ENCODE measurements at places on chromosomes 7 and 10. TPM values are rescaled to one million over a fixed set of nuclear protein-coding genes. Genes with fewer than 3 reads are reported as not detected.

GRCh38 chr10:78614267-78614666 is 454.5 kb upstream of the ZMIZ1 start:
- DNase-seq, result no peak

The PRPS1L1 gene
- not detected for total RNA-seq

DNA sequence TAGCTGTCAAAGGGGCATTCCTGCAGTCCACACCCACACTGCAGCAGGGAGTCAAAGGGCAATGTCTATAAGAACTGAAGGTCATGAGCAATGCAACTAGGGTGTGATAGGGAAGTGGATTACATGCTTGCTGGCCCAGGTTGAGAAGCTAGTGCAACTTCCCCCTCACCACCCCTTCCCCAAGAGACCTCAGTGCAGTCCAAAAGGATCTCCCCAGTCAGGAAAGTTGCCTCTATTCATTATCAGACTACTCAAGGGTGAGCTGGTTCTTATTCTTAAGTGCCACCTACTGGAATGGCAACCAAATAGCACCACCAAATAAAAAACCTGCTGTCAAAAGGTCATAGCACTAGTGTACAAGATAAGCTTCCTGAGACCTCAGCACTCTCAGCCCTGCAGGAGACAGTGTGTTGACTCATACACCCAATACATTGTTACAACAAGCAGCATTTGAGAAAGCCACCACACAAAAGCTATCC is 28.2 kb downstream of the MTERF1 start:
- no peak for DNase-seq

The PSD gene
- total RNA-seq, result 7.0 TPM

The TMEM130 gene
- 0.10 TPM for total RNA-seq

The ASIC3 gene
- total RNA-seq, result 2.2 TPM

The MMD2 gene
- not detected for total RNA-seq

DNA sequence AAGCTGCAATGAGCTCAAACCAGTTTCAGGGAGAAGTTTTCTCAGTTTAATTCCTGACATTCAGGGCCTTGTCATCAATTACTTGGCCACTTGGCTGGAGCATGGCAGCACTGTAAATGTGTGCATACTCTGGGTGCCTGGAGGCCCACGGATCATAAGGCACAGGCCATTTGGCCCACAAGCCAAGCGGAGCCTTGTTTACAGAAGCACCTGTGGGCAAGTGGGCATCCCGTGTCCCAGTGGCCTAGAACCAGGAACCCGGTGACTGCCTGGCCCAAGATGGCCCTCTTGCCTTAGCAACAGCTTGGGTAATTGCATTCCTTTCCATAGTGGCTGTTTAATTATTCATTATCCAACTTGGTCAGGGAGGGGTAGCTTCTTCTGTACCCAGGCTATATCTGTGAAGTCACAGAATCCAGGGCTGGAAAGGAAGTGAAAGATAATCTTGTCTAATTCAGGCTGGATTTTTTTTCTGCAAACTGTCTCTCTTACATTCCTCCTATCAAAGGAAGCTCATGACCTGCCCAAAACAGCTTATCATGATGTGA is 426.4 kb upstream of the ZMIZ1 start:
- DNase-seq, result no peak

DNA sequence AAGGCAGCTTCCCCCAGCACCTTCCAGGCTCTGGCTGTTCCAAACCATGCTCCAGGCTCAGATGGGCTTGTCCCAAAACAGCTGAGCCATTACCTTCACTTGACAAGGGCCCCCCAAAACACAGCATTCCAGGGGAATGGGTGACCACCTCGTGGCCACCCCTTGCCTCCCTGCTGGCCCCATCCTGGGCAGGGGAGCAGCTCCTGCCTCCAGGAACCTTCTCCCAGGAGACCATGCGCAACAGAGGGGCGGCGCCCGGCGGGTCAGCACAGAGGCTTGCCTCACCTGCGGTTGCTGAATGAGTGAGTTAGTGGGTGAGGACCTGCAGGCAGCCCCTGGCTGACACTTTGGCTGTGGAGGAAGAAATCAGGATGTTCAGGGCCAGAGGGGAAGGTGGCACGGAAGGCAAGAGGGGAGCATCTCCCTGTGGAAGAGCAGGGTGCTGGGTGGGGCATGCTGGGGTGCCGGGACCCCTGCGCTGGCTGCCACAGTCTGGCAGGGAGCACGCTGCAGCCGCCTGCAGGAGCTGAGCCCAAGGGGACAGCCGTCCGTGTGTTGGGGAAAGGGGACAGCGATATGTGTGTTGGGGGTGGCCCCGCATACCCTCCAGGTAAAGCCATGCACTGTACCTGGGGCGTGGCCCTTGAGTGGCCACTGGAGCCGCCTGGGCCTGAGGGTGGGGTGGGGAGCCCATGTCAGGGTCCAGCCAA is 54.7 kb downstream of the PWWP2B start:
- no peak for DNase-seq

- no peak for DNase-seq
These were observed 3.1 kb upstream of the ARID5B start for GRCh38 chr10:61898435-61898778.

- no peak for DNase-seq
These were observed 50.1 kb upstream of the INPP5A start for GRCh38 chr10:132487241-132488135.

DNA sequence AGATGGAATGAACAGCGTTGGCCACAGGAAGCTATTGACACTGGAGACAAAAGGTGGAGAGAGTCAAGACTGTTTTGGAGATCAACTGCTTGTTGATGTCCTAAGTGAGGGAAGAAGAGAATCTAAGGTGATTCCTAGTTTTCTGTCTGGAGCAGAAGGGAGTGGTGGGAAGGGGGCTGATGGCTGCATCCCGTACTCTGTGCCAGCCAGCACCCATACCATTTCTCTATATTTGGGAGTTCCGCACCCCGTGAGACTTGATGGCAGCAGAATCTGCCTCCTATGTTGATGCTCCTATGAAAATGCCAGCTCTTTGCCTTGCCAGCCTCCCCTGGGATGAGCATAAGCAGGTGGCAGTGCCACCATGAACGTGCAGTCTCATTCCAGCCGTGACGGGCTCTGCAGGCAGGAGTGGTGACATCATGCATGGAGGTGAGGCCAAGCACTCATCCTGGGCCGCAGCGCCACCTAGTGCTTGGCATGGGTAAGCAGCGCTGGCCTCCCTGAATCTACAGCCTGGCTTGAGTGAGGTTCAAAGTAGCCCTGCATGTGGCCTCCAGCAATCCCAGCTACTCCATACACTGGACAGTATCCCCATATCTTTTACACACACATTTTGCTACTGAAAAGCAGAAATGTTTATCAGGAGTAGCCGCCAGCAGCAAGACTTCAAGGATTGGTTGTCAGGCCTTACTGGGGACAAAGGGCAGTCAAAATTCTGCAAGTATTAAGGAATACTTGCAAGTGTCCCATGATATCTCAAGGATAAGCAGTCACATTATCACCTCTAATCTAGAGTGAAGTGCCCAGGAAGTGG is 43.0 kb downstream of the PODXL start:
- DNase-seq, result peak; percentile 84

DNA sequence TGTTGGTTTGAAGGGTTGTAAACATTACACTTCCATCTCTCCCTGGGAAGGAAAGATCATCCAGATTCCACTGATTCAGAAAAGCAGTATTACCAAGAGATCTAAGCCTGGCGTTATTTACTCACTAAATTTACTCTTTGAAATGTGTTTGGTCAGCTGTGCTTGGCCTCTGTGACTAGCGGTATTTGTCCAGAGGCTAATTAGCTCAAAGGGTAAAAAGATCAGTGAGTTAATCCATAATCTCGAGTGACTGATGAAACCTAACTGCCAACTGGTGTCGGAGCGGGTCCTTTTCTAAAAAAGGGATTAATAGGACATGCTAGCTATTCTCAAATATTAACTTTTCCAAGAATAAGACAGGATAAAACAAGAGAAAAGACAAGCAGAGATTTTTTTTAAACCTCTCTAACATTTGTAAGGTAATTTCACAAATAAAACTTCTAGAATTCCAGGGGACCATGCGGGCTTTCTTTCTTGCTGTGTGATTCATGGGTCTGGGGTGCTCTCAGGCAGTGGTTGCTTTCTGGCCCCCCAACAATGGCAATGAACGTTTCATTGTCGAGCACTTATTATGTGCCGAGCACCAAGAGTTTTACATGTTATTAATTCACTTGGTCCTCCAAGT is 247.3 kb upstream of the AOAH start:
- peak; percentile 69 for DNase-seq

The NXPH1 gene
- not detected for total RNA-seq

GRCh38 chr10:115710136-115710535 is 562.9 kb downstream of the GFRA1 start:
- no peak for DNase-seq

GRCh38 chr10:62034096-62034640 is 132.7 kb downstream of the ARID5B start:
- no peak for DNase-seq

DNA sequence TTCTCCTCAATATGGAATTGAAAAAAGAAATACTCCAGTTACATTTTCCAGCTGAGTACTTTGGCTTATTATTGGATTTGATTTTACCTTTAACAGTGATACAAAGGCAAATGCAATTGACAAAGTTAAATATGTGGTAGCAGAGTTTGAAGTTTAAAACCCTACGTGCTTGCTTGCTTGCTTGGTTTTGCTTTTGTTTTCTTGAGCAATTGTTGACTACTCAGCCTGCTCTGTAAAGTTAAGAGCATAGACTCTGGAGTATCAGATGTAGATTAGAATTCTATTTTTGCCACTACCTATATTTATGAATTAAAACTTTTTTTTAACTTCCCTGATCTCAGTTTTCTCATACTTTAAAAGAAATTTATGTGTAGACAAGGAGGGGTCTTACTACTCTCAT is 51.4 kb downstream of the PCDH15 start:
- no peak for DNase-seq

- DNase-seq, result peak; percentile 93
These were observed 54.3 kb downstream of the FAM241B start for GRCh38 chr10:69684020-69684980.

DNA sequence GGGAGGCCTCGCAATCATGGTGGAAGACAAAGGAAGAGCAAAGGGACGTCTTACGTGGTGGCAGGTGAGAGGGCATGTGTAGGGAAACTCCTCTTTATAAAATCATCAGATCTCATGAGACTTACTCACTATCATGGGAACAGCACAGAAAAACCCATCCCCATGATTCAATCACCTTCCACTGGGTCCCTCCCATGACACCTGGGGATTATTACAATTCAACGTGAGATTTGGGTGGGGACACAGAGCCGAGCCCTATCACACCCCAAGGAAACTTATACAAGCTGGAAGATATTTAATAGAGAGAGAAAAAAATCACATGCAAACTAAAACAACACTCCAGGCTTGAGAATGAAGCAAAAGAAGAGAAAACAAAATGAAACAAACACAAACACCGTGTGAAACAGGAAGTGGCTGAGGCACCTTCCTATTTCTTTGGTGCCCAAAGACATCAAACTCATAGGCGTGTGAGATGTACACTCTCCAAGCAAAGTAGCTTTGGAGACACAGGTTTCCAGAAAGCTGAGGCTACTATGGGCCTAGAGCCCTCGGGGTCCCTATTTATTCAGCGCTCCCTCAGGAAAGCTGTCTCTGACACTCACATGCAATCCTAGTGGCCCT is 97.2 kb downstream of the PRKCQ start:
- no peak for DNase-seq

DNA sequence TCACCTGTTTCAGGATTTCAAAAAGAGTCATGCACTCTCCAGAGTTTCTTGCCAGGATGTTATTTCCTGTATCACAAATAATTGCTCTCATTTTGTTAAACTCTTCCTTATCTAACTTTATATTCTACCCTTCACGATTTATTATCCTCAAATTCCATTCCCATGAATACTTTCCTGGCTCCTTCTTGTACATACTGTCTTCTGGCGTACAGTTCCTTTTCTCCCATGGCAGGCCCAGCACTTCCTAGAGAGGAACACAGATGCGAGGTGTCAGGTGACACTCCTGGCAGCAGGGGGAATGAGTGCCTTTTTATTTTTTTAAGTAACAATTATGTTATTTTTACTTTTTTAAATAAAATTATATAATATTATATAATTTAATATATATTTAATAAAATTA is 411.9 kb downstream of the TFEC start:
- DNase-seq, result no peak

The GRID1 gene
- 0.58 TPM for total RNA-seq

- DNase-seq, result no peak
These were observed 51.9 kb downstream of the MTPN start for GRCh38 chr7:135925210-135925609.

- DNase-seq, result no peak
These were observed 7.0 kb downstream of the TMEM243 start for GRCh38 chr7:87212498-87212897.

- no peak for DNase-seq
These were observed 562 bp downstream of the NUB1 start for GRCh38 chr7:151342102-151342646.

GRCh38 chr7:151491859-151492258 is 27.8 kb downstream of the RHEB start:
- no peak for DNase-seq

The PNLIPRP2 gene
- total RNA-seq, result 0.88 TPM

GRCh38 chr7:127950233-127950935 is 80.9 kb downstream of the LRRC4 start:
- no peak for DNase-seq

- no peak for DNase-seq
These were observed 31.5 kb downstream of the KCNH2 start for GRCh38 chr7:150946421-150947240.

DNA sequence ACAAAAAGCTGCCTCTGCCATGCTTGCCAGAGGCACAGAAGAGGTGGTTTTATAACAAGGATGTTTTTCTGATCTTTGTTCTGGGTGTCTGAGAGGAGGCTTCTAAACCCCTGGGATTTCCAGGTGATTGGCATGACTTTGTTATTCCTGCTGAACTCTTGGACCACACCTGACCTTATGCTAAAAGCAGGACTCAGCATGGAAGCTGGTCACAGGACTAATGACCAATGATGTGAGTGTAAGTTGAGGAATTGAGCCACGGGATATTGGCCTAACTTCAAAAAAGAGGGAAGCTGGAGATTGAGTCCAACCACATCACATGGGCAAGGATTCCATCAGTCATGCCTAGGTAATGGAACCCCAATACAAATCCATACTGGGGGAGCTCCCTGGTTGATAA is 437.9 kb downstream of the POM121L12 start:
- DNase-seq, result no peak

GRCh38 chr10:104306897-104307296 is 31.4 kb downstream of the ITPRIP start:
- DNase-seq, result no peak

- no peak for DNase-seq
These were observed 73.8 kb upstream of the PAPSS2 start for GRCh38 chr10:87585565-87586514.

The CBLL1 gene
- total RNA-seq, result 6.9 TPM
